Right renal pelvis (tissue), 4 donors: ENCODE measurements at places on chromosomes 4 and X.

- DNase-seq: no peak
Observed at GRCh38 chr4:26455571-26455970, 34.7 kb downstream of the CCKAR start.

- DNase-seq: no peak
Observed at GRCh38 chrX:38175139-38175538, 45.5 kb downstream of the SRPX start.

DNA sequence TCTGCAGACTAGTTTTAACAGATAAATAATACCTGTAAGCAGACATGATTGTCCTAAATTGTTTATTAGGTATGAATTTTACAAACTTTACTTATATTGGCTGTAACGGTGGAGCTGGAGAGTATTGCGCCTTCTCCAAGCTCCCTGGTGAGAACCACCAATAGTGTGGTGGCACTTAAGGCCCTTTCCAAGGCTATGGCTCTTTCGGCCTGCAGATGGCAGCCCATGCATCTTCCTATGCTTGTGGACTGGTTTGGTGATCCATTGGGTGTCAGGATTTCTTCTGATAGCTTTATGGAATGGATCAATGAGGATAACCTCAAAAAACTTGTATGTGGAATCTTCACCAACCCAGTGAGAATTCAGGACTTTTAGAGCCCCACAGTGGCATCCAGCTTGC is 7.8 kb downstream of the LARP1B start:
- DNase-seq: no peak

GRCh38 chr4:3225936-3226335 is 23.0 kb upstream of the MSANTD1 start:
- DNase-seq: no peak

- no peak for DNase-seq
Observed at GRCh38 chr4:162392946-162393345, 229.1 kb upstream of the FSTL5 start.

DNA sequence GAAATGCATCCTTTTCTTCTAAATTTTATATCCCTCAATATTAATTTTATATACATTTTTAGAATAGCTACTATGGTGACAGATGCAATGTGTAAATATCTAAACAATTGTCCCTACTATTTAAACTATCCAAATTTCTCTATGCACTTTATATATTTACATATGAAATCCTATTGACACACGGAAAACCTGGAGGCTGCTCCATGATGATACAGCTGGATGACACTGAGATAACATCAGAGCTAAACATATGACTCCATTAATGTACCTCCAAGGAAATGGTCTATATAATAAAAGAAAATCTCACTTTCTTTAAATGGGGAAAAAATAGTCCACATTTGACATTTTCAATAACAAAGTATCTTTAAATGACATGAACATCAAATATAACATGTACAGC is 43.7 kb downstream of the DDX60 start:
- DNase-seq: no peak

DNA sequence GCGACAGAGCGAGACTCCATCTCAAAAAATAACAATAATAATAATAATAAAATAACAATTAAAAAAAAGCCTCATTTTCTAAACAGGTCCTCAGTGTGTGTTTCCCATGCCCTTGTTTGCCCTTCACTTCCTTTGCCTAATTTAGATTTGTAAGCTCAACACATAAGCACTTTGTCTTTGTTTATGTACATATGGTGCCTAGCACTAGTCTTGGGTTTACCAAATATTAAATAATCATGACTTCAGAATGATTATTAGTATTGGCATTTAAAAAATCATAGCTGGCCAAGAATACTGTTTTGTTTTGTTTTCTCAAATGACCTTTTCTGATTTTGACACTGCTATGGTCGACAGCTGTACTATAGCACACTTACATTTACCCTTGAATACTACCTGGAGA is 6.4 kb upstream of the RAPGEF2 start:
- no peak for DNase-seq

- DNase-seq: no peak
Observed at GRCh38 chr4:133493241-133493640, 344.1 kb downstream of the PCDH10 start.

DNA sequence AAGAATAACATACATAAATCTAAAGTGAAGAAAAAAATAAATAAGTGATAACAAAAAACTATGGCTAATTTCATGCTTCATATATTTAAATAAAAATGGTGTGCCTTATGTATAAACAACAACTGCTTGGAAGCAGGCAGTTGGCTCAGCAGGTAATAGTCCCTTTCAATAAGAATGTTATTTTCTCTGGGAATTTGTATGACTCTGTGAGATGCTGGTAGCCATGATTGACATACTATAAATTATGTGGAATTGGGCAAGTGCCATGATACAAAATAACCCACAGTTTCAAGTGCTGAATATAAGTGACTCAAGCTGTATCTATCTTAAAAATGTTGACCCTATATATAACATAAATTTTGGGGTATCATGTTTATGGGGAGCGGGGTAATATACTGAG is 546.5 kb downstream of the SPOCK3 start:
- DNase-seq: no peak

GRCh38 chrX:13009844-13010243 is 34.6 kb downstream of the FAM9C start:
- no peak for DNase-seq

GRCh38 chrX:149522916-149523315 is 17.8 kb upstream of the IDS start:
- DNase-seq: no peak

GRCh38 chrX:37779857-37780256 is at the start of gene CYBB:
CYBB (plus strand) TSS chrX:37780059; CDS start chrX:37780078, 19 bp downstream.
- DNase-seq: no peak

DNA sequence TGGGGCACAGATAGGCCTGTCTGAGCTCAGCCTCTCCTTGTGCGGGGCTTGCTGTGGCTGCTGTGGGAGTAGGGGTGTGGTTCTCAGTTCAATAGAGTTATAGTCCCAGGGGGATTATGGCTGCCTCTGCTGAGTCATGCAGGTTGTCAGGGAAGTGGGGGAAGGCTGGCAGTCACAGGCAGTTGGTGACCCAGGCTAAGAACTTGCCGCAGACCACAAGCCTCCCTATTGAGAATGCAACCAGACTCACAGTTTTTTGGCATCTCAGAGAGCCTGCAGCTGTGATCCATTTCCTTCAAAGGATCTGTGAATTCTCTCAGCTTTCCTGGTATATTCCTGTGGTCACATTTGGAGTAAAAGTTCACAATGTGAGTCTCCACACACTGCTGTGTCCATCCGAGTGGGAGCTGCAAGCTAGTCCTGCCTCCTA is 364.9 kb downstream of the ZNF674 start:
- DNase-seq: no peak

DNA sequence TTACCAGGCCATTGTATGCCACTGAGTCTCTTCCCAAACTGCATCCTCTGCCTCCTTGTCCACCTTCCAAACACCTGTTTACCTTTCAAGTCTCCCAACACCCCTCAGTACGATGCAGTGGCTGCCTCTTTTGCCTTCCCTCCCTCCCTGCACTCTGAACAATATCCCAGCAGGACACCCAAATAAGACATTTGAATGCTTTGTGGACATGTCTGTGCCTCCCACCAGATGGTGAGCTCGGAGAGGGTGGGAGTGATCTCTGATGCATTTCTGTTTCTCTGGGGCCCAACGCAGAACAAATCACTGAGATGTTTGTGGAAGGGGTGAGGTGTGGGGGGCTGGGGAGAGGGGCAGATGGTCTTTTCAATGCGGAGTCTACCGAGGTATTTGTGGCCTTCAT is 33.4 kb downstream of the PJA1 start:
- no peak for DNase-seq

- DNase-seq: no peak
Observed at GRCh38 chr4:70734168-70734954, 12.6 kb downstream of the RUFY3 start.

GRCh38 chr4:98544141-98544817 is 114.1 kb downstream of the TSPAN5 start:
- no peak for DNase-seq

GRCh38 chr4:5998333-5998936 is 19.8 kb downstream of the C4orf50 start:
- peak; percentile 63 for DNase-seq

- DNase-seq: no peak
Observed at GRCh38 chr4:170589597-170590191, 499.9 kb upstream of the AADAT start.

- DNase-seq: no peak
Observed at GRCh38 chrX:119442286-119442685, 26.0 kb upstream of the SLC25A5 start.

GRCh38 chr4:123744664-123745290 is 348.2 kb downstream of the SPRY1 start:
- no peak for DNase-seq

GRCh38 chr4:182083671-182084410 is 159.4 kb upstream of the TENM3 start:
- no peak for DNase-seq

GRCh38 chr4:109406337-109406931 is 27.2 kb upstream of the SEC24B start:
- DNase-seq: peak; percentile 52

DNA sequence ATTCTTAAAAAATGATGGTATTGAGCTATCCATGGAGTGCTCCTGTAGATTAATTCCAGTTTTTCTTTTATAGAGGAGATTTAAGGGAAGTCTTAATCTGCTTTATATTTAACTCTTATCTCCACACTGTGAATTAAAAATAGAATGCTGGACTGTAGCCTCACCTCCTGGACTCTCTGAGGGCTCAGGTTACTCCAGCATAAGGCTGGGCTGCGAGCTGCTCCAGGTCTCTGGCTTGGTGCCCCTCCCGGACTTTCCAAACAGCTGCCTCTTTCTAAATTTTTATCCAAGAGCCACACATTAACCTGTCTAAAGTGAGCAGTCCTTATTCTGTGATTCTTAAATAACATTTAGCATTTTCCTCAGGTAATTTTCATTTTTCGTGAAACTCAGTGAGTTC is 218.7 kb upstream of the JADE1 start:
- DNase-seq: no peak

GRCh38 chr4:80751200-80751599 is 279.3 kb upstream of the BMP3 start:
- DNase-seq: no peak

GRCh38 chr4:4271912-4272311 is 18.0 kb downstream of the LYAR start:
- DNase-seq: no peak

DNA sequence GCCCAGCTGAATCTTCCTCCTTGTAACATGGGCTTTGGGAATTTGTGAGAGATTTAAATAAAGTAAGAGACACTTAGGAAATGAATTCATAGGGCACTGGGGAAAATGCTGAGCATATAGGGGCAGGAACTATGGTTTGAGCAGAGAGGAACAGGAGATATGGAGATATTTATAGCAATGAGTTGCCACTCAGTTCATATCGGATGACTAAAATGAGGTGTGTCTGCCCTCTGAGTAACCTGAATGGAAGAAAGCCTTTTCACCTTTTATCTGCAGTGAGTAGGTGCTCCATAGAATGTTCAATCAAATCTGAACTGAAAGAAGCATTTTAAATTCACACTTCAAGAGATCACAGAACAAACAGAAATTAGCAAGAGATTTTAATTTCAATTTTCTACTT is 105.7 kb downstream of the CEP44 start:
- DNase-seq: no peak

DNA sequence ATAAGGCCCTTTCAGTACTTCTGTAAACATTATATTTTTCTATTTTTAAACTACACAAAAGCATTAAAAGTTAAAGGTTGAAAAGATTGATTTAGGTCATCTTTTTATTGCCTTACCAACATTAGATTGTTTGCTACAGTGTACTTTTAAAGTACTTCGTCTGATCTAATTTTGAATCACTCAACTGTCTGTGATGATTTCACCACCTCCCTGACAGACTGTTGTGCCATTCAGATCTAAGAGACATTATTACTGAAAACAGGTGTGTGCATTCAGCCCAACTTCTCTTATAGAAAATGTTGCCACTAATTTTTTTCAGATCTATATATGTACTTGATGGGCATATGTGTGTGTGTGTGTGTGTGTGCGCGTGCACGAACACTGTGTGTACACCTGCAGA is 39.3 kb downstream of the GASK1B start:
- DNase-seq: no peak

DNA sequence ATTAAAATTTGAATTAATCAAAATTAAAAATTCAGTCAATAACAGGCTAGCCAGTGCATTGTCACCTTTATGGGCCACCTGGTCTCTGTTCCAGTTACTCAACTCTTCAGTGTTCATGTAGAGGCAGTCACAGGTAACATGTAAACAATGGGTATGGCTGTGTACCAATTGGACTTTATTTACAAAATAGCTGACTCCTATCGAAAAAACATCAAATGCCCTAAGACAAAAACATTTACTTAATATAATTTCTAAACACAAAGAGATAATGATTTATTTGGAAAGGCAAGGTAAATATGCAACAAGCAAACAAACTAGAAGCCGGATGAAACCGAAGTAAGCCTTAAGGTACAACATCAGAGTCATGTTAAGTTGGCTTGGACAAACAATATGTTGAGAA is 8.8 kb downstream of the TMEM150C start:
- no peak for DNase-seq

DNA sequence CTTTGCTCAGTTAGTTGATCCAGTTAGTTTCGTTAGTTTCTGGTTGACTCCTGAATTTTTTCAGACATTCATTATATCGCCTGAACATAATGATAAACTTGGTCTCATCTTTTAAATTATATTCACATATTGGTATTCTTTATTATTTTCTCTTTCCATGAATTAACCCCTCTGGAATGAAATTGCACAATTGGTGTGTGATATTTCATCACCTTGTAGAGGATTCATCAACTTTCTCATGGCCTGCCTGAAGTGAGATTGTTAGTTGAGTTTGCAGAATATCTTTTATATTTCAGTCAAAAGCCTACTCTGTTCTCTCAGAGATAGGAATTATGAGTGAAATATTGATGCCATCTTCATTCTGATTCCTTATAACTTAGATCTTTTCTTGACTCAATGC is 1160.6 kb upstream of the AGA start:
- no peak for DNase-seq

- DNase-seq: no peak
Observed at GRCh38 chr4:159552979-159553768, 450.3 kb downstream of the RAPGEF2 start.

GRCh38 chr4:78748381-78748780 is 27.8 kb upstream of the BMP2K start:
- no peak for DNase-seq

- no peak for DNase-seq
Observed at GRCh38 chr4:164753873-164754488, at the start of gene SMIM31. SMIM31 (plus strand) TSS chr4:164754131; CDS start chr4:164770444, 16,313 bp downstream.

GRCh38 chrX:63664741-63665140 is 120.3 kb downstream of the ARHGEF9 start:
- DNase-seq: no peak

- DNase-seq: no peak
Observed at GRCh38 chrX:136574548-136574947, 42.5 kb downstream of the VGLL1 start.
